Right lobe of liver (tissue), 6 donors: ENCODE measurements at places on chromosomes 13 and 19. TPM values are rescaled to one million over a fixed set of nuclear protein-coding genes. Genes with fewer than 3 reads are reported as not detected.
A peak's percentile ranks its signal among the peaks of the same experiment; 100 is the strongest.

PLIN5 gene
- 138 TPM for total RNA-seq

PEG3 gene
- 4.2 TPM for total RNA-seq

OR10H1 gene
- total RNA-seq, result not detected

PDE4C gene
- total RNA-seq, result 0.25 TPM

MISP3 gene
- 5.6 TPM for total RNA-seq

AMH gene
- total RNA-seq, result 0.40 TPM

SH2D3A gene
- total RNA-seq, result 1.6 TPM

GAPDHS gene
- total RNA-seq, result not detected

GRCh38 chr19:55136399-55137102 lies 12.5 kb downstream of the TNNT1 start:
- DNase-seq, result no peak

- no peak for DNase-seq
These were observed 141.3 kb downstream of the FGF9 start for GRCh38 chr13:21812192-21812626.

DNA sequence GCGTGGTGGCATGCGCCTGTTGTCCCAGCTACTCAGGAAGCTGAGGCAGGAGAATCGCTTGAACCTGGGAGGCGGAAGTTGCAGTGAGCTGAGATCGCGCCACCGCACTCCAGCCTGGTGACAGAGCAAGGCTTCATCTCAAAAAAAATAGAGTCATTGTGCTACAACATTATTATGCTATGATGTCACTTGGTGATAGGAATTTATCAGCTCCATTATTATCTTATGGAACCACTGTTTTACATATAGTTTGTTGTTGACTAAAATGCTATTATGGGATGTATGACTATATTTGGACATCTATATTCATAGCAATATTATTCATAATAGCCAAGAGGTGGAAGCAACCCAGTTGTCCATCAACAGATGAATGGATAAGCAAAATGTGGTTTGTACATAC lies 26.4 kb upstream of the SLC7A1 start:
- DNase-seq, result no peak

DNA sequence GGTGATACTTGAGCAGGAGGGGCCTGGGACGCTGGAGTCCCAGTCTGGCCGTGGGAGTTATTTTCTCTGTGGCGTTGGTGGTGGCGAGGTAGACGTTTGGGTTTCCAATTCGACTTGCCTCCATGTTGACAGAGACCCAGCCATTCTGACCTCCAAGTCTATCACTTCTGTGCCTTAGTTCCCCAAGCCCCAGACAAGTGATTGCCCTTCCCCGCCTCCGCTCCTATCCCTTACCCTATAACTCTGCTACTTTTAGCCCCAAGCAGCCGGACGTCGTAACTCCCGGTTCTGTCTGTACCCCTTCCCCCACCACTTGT lies 549 bp downstream of the TIMM50 start:
- DNase-seq, result no peak

DNA sequence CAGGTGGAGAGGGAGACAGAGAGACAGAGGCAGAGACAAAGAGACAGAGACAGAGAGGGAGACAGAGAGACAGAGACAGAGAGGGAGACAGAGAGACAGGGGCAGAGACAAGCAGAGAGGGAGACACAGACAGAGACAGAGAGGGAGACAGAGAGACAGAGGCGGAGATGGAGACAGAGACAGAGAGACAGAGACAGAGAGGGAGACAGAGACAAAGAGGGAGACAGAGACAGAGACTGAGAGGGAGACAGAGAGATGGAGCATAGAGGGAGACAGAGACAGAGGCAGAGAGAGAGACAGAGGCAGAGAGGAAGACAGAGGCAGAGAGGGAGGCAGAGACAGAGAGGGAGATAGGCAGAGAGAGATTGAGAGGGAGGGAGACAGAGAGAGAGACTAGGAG lies 29.3 kb downstream of the SBNO2 start:
- DNase-seq, result no peak

- no peak for DNase-seq
These were observed 166.1 kb upstream of the SERP2 start for GRCh38 chr13:44207476-44207875.

DNA sequence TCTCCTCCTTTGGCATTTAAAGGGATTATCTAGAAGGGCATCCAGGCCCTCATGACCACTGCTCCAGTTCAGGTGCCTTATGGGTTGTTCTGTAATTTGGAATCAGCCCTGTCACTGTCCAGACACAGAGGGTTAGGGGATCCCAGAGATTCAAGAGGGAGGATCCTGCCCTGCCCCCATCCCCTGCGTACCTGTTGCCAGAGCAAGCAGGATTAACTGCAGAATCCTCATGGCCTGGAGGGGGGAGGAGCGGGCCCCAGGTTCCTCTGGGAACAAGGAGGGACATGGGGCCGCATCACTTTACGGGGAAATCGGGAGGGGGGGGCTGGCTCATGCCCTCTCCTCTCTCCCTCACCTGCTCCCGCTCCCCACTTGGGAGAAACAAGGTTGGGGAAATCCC lies 1.0 kb downstream of the KLK11 start:
- no peak for DNase-seq

DNA sequence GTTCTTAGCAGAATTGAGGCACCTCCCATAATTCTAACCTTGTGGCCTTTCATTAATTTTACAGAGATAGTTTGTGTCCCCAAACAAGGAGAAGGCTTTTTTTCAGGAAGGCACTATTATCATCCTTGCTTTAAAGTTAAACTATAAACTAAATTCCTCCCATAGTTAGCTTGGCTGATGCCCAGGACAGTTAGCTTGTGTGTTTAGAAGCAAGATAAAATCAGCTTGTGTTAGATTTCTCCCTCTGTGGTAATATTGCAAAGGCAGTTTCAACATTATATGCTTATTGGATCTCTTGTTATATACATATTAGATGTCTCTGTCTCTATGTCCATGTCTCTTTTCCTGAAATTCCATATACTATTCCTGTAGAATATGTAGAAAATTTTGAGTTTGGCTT lies 342.7 kb downstream of the TBC1D4 start:
- DNase-seq, result no peak

- no peak for DNase-seq
These were observed 64.8 kb upstream of the KCTD15 start for GRCh38 chr19:33731881-33732280.

- DNase-seq, result no peak
These were observed 755 bp upstream of the RAB3A start for GRCh38 chr19:18204394-18205199.

GRCh38 chr13:49220036-49220855 lies at the start of gene MLNR:
Gene MLNR, plus strand, starts transcription at chr13:49220338. Its CDS starts 0 bp downstream, at chr13:49220338.
- DNase-seq, result peak; percentile 65

DNA sequence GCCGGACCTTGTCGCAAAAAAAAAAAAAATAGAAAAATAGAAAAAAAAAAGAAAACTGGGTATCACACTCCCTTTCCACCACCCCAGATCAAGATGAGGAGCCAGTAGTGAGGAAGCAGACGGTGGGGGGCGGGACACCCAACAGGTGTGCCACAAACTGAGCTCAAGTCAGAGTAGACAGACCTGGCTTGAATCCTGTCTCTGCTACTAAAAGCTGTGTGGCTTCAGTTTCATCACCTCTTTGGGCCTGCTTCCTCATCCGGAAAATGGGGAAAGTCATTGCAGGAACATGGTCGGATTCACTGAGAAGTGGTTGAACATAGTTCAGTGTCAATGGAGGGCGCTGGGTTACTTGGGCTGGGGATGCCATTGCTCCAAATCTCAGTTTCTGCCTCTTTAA lies 2.9 kb downstream of the HIF3A start:
- DNase-seq, result no peak

DNA sequence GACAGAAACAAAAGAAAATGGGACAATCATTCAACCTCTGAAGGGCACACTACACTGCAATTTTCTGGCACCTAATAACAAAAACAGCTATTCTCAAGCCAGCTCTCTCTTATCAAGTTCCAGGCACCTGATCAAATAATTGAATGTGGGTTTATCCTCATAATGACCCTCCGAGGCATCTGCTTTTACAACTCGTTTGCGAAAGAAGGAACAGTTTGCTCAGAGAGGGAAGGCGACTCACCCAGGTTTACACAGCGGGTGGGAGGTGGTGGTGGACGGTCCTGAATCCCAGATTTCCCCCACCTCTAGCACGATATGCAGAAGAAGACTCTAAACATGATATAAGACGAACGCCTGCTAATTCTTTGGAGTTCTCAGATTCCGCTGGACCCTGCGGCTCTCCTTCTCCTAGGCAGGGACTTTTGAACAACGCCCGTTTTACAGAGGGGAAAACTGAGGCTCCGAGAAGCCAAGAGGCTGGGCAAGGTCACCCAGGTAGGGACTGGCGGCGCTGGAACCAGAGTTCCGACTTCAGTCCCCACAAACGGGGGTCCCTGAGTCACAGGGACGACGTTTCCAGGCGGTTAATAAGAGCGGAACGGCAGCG lies 641 bp downstream of the SGTA start:
- DNase-seq, result no peak

DNA sequence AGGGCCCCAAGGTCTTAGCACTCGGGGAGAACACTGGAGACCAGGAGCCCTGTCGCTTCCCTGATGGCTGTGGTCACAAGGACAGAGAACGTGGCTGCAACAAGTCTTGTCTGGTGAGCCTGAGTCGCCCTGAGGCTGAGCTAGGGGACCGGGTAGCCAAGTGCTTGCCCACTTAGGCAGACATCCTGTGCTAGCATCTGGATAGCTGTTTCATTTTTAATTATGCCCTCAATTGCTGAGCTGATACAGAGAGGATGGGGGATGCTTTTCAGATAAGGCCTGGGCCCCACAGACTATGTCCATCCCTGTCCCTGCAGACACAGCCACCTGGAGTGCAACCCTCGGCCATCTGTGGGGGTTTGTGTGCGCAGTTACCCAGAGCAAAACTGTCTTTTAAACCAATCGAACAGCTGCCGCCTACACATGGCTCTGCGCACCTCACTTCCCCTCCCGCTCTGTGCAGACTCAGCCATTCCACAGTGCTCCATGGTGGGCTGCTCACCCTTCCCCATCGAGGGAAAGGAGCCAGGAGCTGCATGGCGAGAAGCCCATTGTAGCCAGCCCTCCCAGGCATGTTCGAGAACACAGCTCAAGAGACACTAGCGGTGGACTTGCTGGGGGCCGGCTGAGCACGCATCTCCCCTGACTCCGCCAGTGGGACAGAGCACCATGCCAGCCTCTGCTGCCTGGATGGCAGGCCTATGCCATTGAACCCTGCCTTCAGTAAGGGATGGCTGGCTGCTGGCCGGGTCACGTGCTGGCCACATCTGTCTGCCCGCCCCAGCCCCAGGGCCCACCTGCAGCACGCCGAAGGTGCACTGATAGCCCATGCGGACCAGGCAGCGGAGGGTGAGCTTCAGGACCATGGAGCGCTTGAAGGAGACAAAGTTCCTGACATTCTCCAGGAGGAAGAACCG lies 19.4 kb upstream of the EIF3G start:
- DNase-seq, result no peak

DNA sequence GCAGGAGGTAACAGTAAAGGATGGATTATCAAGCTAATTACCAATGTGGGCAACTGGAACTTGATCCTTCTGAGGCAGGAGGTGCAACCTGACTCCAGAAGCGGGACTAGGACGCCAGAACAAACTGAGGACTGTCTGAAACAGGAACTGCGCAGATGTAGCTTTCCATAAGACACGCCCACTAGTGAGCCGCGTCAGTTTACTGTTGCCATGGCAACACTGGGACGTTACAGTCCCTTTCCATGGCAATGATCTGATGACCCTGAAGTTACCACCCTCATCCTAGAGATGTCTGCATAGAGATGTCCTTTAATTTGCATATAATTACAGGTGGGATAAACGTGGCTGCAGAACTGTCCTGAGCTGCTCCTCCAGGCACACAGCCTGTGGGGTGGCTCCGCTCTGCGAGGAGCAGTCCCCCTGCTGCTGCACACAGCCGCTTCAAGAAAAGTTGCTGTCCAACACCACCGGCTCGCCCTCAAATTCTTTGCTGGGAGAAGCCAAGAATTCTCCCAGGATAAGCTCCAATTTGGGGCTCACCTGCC lies 816.6 kb downstream of the UQCRFS1 start:
- DNase-seq, result no peak

DNA sequence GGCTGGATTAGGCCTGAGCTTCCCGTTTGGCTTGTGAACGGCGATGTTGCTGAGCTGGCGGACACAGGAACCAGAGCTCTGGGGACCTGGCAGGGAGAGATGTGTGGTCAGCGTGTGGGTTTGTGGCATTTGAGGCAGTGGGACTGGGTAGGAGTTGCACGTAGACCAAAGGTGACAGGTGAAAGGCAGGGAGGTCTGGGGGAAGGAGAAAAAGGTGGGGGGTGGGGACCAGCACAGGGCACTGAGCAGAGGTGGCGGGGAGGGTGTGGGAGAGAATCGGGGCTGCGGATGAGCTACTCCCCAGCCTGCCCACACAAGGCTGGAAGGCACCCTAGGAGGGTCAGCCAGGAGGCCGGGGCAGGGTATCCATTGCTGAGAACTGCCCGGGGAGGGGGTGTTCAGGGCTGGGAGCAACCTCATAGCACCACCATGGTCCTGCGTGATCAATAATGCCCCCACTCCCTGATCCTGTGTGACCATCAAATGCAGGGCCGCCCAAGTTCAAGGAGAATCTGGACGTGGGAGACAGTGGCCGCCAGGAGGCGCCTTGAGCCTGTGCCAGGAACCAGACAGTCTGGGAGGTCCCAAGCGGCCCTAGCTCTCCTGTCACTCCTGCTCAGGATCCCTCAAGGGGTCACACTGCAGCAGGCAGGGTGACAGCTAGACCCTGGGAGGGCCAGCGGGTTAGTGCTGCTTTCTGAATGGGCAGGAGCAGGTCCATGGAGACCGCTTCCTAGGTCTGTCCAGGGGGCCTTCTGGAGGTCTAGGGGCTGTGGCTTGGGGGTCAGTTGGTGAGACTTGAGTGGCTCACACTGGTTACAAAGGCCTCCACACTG lies 12.8 kb upstream of the SELENOW start:
- peak; percentile 66 for DNase-seq

- DNase-seq, result no peak
These were observed 2.0 kb upstream of the MAB21L1 start for GRCh38 chr13:35478271-35479037.

DNA sequence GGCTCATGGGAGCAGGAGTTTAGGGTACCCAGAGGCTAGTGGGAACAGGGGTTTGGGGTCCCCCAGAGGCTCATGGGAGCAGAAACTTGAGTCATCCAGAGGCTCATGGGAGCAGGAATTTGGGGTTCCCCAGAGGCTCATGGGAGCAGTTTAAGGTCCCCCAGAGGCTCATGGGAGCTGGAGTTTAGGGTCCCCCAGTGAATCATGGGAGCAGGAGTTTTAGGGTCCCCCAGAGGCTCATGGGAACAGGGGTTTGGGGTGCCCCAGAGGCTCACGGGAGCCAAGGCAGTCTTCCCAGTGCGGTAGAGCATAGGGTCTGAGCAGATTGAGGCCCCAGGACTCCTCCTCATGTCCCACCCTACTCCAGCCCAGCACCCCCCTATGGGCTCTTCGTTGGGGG lies 8.6 kb upstream of the FLT3LG start:
- no peak for DNase-seq

- no peak for DNase-seq
These were observed 313.3 kb downstream of the LIG4 start for GRCh38 chr13:107901996-107902562.

- no peak for DNase-seq
These were observed 96.4 kb downstream of the MBNL2 start for GRCh38 chr13:97318532-97318931.
